ENCODE measurements at places on chromosomes 7 and 10.

- DNase-seq: no peak
Measured at GRCh38 chr7:17434191-17434590, 135.7 kb downstream of the AHR start.

DNA sequence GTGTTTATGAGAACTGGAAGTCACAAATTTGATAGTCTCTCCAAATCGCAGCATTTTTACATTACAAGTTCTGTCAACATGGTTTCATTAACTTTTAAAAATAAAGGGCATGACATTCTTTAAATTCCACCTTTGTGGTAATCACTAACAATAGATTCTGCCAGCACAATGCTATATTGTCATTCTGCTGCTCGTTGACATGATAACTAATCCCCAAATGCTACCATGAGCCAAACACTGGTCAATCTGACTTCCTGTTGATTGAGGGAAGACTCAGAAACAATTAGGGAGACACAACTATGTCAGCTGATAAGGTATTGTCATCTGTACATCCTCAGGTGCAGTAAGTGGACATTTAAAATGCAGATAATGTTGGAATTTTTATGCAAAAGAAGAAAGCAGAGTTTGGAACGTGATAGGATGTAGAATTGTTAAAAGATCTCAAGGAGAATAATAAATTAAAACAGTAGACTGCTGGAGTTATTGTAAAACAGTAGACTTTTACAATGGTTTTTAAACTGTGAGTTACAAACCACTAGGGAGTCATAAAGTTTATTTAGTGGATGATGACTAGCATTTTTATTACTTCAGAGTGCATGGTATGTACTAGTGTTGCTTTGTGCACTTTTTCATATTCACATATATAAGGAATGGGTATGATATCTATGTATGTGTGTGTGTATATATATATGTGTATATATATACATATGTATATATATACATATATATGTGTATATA is 126.4 kb upstream of the DKK1 start:
- no peak for DNase-seq

DNA sequence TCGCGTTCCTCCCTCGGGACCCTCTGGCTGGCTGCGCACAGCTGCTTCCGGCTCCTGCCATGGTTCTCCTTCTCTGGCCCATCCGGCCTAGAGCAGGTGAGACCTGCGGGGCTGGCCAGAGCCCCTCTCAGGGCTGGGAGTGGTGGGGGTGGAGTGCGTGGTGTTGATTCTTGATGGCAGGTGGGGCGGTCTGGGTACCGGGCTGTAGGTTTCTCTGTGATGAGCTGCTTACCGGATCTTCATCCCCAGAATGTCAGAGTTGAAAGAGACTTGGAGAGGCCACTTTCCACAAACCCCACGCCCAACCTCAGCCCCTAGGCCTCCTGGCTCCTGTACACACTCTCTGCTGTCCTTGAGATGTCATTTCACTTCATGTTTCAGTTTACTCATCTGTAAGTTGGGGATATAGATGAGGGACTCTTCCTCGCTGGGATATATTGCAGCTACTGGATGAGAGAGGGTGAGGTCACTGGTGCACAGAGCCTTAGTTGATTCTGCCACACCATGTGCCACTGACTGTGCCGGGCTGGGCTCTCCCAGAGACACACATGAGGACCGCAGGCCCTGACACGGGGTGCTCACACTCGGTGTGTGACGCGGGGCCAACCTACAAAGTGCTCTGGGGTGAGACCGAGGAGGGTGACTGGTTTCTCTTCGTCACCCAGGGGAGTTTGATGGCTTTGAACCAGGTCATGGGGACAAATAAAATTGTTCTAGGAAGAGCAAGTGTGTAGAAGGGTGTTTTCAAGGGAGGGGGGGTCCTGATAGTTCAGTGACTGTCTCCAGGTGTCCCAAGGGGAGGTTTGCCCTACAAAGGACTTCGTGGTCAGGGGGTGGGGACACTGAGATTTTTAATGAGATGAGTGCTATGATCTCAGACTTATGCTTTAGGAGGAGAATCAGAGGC is 29.5 kb downstream of the ZNF775 start:
- no peak for DNase-seq

DNA sequence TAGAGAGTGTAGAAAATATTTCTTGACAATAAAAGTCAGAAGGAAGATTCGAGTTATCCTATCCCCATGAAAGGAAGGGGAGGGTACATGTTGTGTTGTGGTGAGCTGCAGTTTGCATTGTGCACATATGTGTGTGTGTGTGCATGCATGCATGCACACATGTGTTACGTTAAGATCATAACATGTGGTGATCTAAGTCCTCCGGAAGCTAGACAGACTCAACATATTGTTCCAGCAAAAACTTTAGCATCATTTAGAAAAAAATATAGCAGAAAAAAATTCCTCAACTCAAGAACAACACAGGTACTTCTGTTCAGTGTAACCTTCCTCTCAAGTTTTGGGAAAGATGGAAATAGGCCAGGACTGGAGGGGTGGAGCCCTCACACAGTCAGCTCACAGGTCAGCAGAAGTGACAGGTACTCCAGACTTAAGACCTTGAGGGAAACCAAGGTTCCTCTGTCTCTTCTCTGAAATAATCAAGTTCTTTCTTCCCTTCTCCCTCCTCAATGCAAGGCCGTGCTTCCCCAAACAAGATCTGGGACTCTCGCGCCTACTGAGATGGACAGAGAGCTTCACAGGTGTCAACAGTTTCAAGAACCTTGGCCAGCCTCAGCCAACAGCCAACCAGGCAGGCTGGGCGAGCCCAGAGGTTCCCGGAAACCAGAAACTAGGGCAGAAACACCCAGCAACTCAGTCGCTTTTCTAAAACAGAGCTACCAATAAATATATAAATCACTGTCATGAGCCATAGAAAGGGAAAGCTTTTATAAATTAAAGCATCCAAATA is 205.2 kb downstream of the FAM107B start:
- DNase-seq: peak; percentile 64

GRCh38 chr7:140084142-140084655 is 21.4 kb upstream of the PARP12 start:
- DNase-seq: no peak

DNA sequence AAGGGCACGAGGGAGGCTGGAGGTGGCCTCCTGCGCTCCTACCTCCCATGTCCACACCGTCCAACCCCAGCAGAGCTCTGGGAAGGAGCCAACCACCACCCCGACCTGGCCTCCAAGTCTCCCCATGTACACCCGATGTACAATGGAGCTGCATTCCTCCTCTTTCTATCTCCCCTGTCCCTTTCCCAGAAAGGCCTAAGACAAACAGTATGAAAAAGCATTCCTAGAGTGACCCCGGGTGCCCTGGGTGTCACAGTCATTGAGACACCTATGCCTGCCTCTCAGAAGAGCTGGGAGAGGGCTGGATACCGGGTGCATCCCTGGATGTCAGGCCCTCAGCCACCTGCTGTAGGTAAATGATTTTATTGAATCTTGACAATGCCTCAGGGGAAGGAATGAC is 248.1 kb downstream of the EMX2 start:
- no peak for DNase-seq

DNA sequence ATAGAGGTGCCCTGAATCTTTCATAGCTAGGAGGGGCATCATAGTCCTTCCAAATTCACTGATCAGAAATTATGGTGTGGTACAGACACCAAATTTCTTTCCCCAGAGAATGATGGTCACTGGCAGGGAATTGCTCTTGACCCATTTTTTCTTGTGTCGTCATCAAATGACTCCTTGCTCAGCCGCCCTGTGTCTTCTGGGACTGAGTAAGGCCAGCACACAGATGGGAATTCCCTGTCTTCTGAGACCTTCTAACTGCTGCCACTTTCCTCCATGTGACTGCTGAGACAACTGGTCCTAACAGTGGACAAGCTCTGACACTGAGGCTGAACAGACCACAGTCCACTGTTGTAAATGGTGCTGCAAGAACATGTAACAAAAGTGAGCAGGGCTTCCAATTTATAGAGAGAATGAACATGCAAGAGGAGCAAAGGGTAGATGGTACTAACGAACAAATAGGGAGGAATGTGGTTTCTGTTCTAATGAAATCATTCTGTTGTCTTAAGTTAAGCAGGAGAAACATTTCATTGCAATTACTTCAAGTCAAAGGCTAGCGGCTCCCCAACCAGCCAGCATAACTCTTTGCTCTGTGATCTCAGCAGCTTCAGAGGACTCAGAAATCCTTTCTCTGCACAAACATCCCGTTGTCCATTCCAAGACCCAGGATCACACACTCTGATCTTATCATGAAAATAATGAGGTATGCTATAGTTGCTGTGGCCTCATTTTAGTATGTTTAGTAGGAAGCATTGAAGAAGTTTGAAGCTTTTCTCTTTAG is 235.9 kb upstream of the PRSS1 start:
- no peak for DNase-seq

DNA sequence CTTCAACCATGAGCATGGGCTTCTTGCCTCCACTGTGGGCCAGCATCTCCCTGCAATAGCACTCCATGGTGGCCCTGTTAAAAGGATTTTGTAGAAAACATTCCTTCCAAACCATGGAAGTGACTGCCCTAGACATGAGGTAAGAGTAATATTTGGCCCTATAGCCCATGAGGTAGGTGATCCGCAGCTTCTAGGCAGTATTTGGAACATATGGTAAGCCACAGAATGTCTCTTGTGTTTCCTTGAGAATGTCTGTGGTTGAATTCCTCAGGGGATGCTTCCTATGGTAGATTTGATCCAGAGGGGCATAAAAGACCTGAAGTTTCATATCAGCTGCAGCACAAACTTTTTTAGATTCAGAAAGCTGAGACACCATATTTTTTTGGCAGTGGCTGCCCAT is 54.9 kb downstream of the TMEM168 start:
- DNase-seq: no peak

DNA sequence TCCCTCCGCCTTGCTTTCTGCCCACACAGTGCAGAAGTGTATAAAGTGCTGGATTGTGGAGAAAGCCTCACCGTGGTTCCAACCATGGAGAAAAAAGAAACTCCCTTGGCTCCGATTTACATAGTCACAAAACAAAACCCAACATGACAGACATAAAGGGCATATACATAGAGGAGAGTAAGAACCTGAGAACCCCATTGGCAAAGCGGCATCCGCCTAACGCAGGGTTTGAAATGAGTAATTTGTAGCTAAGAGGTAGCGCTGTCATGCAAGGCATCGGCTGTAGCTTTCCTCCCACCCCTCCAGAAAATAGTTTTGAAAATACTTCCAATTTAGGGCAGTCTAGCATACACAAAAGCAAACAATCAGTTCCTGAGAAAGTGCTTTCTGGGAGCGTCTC is 126.0 kb upstream of the NRBF2 start:
- DNase-seq: no peak

GRCh38 chr7:151115836-151116418 is 29.7 kb downstream of the AGAP3 start:
- no peak for DNase-seq

DNA sequence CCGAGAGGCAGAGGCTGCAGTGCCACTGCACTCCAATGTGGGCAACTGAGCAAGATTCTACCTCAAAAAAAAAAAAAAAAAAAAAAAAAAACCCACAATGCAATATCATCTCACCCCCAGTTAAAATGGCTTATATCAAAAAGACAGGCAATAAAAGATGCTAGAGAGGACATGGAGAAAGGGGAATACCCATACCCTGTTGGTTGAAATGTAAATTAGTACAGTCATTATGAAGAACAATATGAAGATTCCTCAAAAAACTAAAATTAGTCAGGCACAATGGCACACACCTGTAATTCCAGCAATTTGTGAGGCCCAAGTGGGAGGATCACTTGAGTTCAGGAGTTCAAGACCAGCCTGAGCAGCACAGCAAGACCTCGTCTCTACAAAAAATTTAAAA is 25.7 kb downstream of the ABI1 start:
- DNase-seq: no peak

GRCh38 chr7:94049615-94050014 is 45.5 kb upstream of the BET1 start:
- DNase-seq: no peak

DNA sequence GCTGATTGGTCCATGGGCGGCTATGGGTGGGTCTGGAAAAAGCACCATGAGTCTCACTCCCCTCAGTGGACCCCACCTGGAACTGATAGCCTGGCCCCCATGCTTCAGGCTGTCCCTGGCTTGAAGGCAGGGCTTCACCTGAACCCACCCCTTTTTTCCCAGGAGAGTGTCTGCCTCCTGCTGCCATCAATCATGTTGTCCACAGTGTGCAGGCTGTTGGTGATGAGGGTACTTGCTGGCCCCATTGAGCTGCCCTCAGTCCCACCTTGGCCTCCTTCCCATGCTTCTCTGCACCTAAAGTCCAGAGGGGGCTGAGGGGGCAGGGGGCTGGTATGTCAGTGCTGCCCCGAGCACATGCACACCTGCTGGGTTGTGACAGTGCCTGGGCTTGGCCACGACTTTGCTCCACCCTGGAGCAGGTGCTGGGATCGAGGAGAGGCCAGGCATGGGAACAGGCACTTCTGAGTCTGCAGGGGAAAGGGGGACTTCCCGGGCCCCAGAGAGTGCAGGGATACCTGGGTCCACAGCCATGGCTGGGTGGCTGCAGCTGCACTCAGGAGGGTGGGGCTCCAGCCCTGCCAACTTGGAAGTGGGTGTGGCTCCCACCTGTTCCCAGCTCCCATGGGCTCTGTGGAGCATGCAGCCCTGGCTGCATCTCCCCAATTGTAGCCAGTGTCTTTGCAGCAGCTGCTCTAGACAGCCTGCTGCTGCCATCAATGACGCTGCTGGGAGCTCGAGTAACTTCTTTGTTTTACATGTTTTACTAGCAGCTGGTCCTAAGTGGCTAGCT is 56.9 kb downstream of the ADK start:
- no peak for DNase-seq

DNA sequence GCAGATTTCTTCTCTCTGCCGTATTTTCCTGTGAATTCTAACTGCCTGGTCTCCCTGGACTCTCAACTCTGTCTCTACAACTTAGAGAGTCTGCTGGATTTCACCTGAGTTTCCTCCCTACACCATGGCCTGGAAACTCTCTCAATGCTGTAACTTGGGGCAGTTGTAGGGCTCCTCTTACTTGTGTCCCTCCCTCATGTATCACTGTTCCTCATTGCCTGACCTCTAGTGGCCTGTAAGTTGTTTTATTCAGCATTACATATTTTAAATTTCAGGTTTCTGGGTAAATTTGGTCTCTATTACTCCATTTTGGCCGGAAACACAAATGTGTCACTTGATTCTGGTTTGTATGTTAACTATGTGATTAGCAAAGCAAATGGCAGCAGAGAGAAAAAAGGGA is 70.9 kb downstream of the DYNC1I1 start:
- DNase-seq: no peak

DNA sequence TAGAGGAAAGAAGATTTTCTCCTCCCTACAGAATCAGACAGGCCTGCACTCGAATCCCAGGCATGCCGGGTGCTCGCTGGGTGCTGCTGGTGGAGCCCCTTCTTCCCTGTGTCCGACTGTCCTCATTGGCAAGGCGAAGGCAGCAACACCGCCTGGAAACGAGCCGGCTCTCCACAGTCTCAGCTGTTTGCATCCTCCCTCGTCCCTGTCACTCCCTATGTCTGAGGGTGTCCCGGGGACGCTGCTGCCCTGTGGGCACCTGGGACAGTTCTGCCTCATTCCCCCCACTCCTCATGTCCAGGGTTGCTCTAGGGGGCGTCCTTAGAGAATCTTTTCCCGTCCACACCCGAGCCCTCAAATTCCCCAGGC is 31.6 kb upstream of the TMEM72 start:
- DNase-seq: no peak

Measured in CD4-positive, alpha-beta T cell treated with Interleukin-6 at 100 ng/mL for 8 hours (primary cell).